Astrocyte (in vitro differentiated cells and primary cell): ENCODE measurements at places on chromosomes 4 and X. TPM values are rescaled to one million over a fixed set of nuclear protein-coding genes. Genes with fewer than 3 reads are reported as not detected.

Gene FGF16
- total RNA-seq: 0.17 TPM in 1 of 2 replicates, not detected in the other

Gene MAGEC2
- not detected in 2 replicates for total RNA-seq

Gene SH2D1A
- not detected in 2 replicates for total RNA-seq

Gene NPY5R
- not detected in 2 replicates for total RNA-seq

Gene RPS6KA6
- 7.1 and 8.5 TPM in 2 replicates for total RNA-seq

Gene PAGE4
- total RNA-seq: not detected in 2 replicates

Gene CABS1
- total RNA-seq: not detected in 2 replicates

Gene KIT
- total RNA-seq: 5.3 and 8.1 TPM in 2 replicates

Gene EREG
- 0.14 and 0.30 TPM in 2 replicates for total RNA-seq

Gene USP9X
- total RNA-seq: 112 and 113 TPM in 2 replicates

Gene ESX1
- 0.48 and 0.84 TPM in 2 replicates for total RNA-seq

Gene BEX1
- total RNA-seq: 15.5 and 16.6 TPM in 2 replicates

Gene POU4F2
- total RNA-seq: not detected in 2 replicates

Gene GABRA4
- not detected in 2 replicates for total RNA-seq

Gene HTR2C
- not detected in 2 replicates for total RNA-seq

Gene FAM149A
- 1.2 and 1.7 TPM in 2 replicates for total RNA-seq

Gene SOWAHD
- total RNA-seq: 0.54 TPM in 1 of 2 replicates, not detected in the other

DNA sequence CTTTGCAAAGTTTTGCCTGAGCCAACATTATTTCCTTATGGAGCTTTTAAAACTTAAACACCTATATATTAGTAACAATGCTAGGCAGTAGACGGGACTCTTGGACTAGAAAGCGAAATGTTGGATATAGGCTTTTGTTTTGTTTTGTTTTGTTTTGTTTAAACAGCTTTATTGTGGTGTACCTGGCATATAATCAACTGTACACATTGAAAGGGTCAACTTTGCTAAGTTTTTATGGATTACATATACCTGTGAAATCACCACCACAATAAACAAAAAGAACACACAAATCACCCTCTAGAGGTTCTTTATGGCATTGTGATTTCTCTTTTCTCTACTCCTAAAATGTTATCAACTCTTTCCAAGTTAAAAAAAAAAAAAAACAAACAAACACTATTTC is 184.9 kb upstream of the LNX1 start:
- H3K4me3 ChIP-seq: no peak overlapping the region
- DNase-seq: no peak
- H3K36me3 ChIP-seq: no peaks in the 10 kb centered on the region
- H3K27me3 ChIP-seq: no peaks in the 10 kb centered on the region

DNA sequence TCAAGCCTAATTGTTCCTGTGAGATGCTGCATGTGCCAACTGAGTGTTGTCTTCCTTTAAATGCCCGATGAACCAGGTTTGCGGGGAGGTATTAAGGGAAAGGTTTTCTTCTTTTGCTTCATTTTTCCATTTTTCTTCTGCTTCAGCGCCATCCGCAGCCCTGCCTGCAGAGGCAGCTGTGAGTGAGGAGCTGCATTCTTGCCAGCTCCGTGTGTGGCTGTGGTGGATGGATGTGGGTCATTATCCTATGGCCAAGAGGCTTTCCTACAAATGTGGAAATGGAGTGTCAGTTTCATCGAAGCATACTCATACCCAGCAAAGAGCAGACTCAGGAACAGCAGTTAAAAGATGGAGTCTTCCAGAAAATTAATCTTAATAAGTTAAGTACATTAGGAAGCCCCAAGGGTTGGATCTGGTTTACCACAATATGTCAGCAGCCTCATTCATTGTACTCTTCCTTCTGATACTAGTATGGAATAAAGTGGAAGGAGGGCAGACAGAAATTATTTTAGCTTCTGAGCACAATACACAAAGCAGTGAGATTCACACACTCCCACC is 37.6 kb downstream of the TNIP3 start:
- no peaks in the 10 kb centered on the region for H3K36me3 ChIP-seq
- no peaks in the 10 kb centered on the region for H3K4me1 ChIP-seq
- no peak for DNase-seq
- no peaks in the 10 kb centered on the region for H3K27me3 ChIP-seq
- H3K4me3 ChIP-seq: no peak overlapping the region

DNA sequence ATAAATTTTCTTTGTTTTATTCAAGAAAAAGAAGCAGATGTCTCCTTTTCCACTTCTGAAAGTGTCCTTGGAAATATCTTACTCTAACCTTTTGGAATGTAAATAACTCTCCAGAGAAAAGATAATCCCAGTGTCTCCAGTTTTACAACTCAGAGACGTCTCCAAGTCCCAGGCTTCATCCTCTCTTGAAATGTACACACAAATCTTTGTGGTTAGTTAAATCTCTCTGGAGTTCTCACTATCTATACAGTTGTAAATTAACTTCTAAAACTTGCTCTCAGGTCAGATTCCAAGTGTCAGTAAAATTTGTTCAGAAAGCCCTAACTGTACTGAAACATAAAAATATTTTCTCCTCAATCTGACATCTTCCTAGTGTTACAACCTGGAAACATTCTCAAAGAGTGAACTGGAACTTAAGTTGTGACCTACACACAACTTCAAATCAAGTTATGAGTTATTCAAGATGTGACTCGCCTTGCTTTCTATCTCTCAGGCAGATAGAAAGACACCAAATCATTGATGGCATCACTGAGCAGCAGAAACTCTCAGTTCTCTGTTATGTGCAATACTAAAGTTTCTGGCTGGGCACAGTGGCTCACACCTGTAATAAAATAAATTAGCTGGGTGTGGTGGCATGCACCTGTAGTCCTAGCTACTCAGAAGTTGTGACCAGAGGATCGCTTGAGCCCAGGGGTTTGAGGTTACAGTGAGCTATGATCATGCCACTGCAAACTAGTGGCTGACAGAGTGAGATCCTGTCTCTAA is 284.2 kb downstream of the RCHY1 start:
- no peaks in the 10 kb centered on the region for H3K4me1 ChIP-seq
- no peak for DNase-seq
- no peaks in the 10 kb centered on the region for H3K36me3 ChIP-seq
- H3K4me3 ChIP-seq: no peak overlapping the region
- H3K27me3 ChIP-seq: no peaks in the 10 kb centered on the region
- no peak overlapping the region for H3K27ac ChIP-seq

- no peak overlapping the region for H3K27ac ChIP-seq
- no peak overlapping the region for H3K4me3 ChIP-seq
- no peaks in the 10 kb centered on the region for H3K36me3 ChIP-seq
- H3K4me1 ChIP-seq: peaks cover 3% of the 10 kb centered on the region
Observed at GRCh38 chrX:18698737-18699650, 8.5 kb upstream of the PPEF1 start.

DNA sequence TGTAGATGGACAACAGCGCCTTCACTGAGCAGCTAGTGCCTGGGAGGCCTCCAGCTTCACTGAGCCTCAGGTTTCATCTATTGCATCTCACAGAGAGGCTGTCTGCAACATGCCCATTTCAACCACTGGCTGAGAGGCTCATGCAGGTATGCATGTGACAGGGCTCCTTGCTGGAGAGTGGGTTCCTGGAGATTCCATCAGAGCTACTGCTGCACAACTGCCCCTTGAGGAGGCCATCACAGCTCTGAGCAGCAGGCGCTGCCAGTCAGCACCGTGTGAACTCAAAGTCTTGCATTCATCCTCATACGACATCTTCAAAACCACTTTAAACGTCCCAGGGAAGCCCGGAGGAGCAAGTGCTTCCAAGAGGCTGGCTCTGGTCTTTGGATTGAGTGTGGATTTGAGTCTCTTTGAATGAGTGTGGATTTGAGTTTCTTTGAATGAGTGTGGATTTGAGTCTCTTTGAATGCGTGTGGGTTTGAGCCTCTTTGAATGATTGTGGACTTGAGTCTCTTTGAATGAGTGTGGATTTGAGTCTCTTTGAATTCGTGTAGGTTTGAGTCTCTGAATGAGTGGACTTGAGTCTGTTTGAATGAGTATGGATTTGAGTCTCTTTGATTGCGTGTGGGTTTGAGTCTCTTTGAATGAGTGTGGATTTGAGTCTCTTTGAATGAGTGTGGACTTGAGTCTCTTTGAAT is 8.7 kb downstream of the P2RY8 start:
- DNase-seq: no peak
- no peak overlapping the region for H3K27ac ChIP-seq
- H3K27me3 ChIP-seq: no peaks in the 10 kb centered on the region
- H3K36me3 ChIP-seq: no peaks in the 10 kb centered on the region
- H3K4me3 ChIP-seq: no peak overlapping the region
- no peaks in the 10 kb centered on the region for H3K4me1 ChIP-seq

GRCh38 chr4:161714022-161714751 is 449.6 kb downstream of the FSTL5 start:
- peak; percentile 89 for DNase-seq
- no peaks in the 10 kb centered on the region for H3K36me3 ChIP-seq
- no peak overlapping the region for H3K4me3 ChIP-seq
- H3K27me3 ChIP-seq: no peaks in the 10 kb centered on the region
- peaks cover 10% of the 10 kb centered on the region for H3K4me1 ChIP-seq

GRCh38 chr4:105155426-105155825 is 8.8 kb downstream of the TET2 start:
- no peak for DNase-seq
- H3K4me1 ChIP-seq: no peaks in the 10 kb centered on the region
- H3K27ac ChIP-seq: no peak overlapping the region

GRCh38 chrX:18353931-18354368 is 538 bp downstream of the SCML2 start:
- H3K27ac ChIP-seq: no peak overlapping the region
- H3K4me3 ChIP-seq: peak overlapping the region; percentile 55
- H3K27me3 ChIP-seq: peaks cover 12% of the 10 kb centered on the region
- no peak for DNase-seq
- H3K4me1 ChIP-seq: peaks cover 3% of the 10 kb centered on the region
- H3K36me3 ChIP-seq: no peaks in the 10 kb centered on the region

- no peaks in the 10 kb centered on the region for H3K27me3 ChIP-seq
- no peak for DNase-seq
- no peaks in the 10 kb centered on the region for H3K4me1 ChIP-seq
- no peak overlapping the region for H3K27ac ChIP-seq
- peaks cover 18% of the 10 kb centered on the region for H3K36me3 ChIP-seq
Observed at GRCh38 chr4:145153181-145153903, 27.0 kb downstream of the OTUD4 start.

DNA sequence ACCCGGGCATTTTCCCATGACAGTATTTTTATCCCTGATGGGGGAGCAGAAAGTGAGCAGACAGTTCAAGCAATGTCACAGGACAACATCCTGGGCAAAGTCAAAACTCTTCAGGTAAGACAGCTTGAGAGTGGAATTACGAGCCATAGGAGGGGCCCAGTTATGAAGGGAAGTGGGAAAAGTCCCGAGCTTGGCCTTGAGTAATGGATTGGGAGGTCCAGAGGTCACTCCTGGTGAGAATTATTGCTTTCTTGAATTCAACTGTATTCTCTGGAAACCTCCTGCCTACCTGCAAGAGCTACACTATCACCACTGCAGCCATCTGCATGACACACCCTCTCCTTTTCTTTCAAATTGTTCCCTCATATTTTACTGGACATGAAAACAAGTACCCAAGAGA is 89.1 kb downstream of the AASDH start:
- no peaks in the 10 kb centered on the region for H3K36me3 ChIP-seq
- no peak for DNase-seq
- no peak overlapping the region for H3K27ac ChIP-seq
- H3K27me3 ChIP-seq: no peaks in the 10 kb centered on the region

- H3K27me3 ChIP-seq: no peaks in the 10 kb centered on the region
- no peaks in the 10 kb centered on the region for H3K4me1 ChIP-seq
- no peak for DNase-seq
- no peaks in the 10 kb centered on the region for H3K36me3 ChIP-seq
- no peak overlapping the region for H3K27ac ChIP-seq
Observed at GRCh38 chr4:163895378-163896005, 401.0 kb downstream of the TMA16 start.
